ENCODE measurements at places on chromosomes 2 and 18.
A peak's percentile ranks its signal among the peaks of the same experiment; 100 is the strongest.

- DNase-seq = no peak
These were observed 1502.9 kb downstream of the LRP1B start for GRCh38 chr2:140627885-140628284.

GRCh38 chr2:234410526-234410925 is 86.4 kb downstream of the ARL4C start:
- no peak for DNase-seq

- DNase-seq = no peak
These were observed 216.5 kb downstream of the CDCA7 start for GRCh38 chr2:173571021-173571821.

GRCh38 chr2:146777181-146777580 is 1067.6 kb upstream of the ACVR2A start:
- DNase-seq = no peak

DNA sequence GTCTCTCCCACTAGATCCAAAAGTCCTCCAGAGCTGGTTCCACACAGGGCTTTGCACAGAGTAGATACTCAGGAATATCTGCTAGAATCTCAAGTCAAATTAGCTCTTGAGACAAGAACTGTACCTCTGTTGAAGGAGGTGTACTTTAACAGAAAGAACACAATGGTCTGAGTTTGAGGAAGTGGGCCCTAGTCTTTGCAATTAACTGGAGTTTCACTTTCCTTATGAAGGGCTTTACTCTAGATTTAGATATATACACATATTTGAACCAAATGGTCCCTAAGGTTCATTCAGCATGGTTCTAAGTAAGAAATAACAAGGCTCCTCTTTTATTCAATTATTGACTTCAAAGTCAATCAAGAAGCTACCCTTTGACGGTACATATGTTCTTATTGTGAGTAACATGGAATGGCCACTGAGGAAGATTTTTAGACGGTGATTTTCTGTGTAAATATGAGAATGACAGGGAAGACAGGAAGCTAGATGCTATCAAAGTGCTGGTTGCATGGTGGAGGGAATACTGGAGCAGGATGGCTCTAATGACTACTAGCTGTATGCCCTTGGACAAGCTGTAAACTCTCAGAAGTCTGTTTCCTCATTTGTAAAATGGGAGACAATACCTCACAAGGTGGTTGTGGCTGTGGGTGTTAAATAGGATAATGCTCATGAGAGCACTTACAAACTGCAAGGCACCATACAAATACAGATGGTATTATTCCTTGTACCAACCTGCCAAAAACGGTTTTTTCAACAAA is 73.5 kb upstream of the SERTAD2 start:
- peak; percentile 57 for DNase-seq

GRCh38 chr2:147758821-147759220 is 86.0 kb upstream of the ACVR2A start:
- DNase-seq = no peak

DNA sequence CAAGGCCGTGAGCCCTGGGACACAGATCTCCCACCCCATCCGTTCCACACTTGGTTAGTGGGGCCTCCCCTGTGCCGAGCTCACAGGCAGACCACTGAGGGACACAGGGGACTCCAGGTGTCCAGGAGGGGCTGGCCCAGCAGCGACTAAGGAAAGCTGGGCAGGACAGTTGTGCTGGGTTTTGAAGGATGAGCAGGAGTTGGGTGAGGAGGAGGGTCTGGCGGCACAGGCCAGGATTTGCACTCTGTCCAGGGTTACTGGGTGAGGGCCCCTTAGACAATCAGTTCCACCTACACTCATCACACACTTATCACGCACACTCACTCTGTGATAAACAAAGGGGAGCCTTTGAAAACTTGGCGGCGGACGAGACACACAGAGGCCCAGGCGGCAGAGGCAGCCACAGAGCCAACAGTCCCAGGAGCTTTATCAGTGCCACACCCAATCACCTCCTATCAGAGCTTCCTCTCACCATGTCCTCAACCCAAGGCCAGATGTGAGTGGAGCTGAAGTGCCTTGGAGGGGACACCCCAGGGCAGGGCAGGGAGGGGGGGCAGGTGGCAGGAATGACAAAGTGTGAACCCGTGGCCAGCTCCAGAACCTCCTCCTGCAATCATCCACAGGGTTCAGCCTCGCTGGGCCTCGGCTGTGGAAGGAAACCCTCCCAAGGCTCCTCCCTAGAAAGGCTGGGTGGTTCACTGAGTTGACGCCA is 26.6 kb downstream of the BIN1 start:
- no peak for DNase-seq

- peak; percentile 20 for DNase-seq
These were observed 116.4 kb upstream of the NYAP2 start for GRCh38 chr2:225282858-225283710.

DNA sequence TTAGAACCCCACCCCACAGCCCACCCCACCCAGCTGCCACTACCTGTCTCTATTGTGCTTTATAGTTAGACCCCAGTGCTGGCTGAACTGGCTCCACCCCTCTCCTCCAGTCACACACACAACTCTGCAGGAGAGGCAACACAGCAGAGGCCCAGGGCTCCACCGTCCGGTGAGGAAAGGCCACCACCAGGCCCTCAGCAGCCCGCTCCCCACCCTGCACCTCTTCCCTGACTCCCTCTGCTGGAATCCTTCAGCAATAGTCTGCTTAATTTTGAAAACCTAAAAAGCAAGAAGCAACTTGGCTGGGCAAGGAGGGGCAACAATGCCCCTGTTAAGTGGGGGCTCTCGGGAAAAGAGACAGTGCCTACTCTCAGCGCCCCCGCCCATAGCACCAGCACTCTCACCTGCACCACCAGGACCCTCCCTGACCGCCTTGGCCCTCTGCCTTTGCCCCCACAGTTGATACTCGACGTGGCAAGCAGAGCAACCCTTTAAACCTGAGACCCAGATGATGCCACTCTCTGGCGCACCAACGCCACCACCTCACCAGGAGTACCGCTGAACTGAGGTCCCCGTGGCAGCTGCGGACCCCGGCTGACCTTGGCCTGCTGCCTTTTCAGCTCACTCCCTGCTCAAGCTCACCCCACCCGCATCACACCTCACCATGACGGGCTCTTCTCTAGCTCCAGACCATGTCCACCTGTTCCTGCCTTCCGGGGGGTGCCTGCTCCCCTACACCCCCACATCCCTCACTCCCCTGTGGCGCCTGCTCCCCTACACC is 45.7 kb downstream of the NDUFA10 start:
- no peak for DNase-seq

- no peak for DNase-seq
These were observed 740.2 kb upstream of the ZEB2 start for GRCh38 chr2:145260081-145260480.

- DNase-seq = no peak
These were observed 91.0 kb upstream of the CDH19 start for GRCh38 chr18:66694852-66695251.

DNA sequence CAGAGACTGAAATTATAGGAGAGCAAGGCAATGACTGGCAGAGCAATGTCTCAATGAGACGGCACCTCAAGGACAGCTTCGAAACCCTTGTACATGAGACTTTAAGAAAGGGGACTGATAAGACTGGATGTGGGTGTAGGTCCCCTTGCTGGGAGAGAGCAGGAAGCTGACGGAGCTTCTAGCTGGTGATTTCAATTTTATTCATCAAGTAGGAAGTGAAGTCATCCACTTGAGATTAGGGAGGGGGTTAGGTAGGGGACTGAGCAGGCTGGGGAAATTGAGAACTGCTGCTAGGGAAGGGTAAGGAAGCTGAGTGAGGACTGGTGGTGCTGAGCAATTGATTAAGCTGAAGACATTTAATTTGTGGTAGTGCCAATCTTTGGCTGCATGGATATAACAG is 99.5 kb upstream of the ITGB6 start:
- DNase-seq = no peak

GRCh38 chr18:8052237-8052701 is 485.2 kb downstream of the PTPRM start:
- no peak for DNase-seq

DNA sequence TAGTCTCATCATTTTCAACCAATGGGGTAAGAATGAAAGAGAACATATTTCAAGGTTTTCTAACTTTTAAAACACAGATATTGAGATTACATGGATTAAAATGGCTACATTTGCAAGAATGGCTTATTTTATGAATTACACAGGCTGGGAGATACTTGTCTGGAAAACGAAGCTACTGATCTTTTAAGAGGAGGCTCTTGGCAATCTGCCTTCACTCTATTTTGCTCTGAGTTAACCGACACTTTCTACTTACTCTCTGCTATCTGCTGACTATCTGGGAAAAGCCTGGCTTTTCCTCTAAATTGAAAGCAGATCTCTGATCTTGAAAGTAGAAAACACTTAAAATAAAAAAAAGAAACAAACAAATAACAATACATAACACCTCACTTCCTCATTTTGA is 325.4 kb upstream of the LINC00305 start:
- no peak for DNase-seq

DNA sequence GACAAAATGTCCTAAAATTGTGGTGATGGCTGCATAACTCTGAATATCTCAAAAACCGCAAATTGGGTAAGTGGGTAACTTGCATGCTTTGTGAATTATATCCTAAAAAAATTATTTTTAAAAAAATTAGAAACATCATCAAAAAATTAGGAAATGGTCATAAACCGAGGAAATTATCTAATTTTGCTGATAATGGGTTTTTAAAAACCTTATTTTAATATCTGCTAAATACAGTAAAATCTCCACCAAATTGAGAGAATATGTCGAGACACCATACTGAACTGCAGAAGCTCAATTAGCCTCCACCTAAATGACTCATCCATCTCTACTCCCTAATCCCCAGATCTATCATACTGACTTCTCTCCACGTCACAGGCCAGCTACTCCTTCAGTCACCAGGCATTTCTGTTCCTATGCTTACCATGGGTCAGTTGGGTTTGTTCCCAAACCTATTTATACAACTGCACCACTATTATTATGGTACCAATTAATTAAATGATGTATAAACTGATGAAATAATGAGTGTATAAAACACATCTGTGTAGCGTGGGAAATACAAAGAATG is 36.1 kb downstream of the SPIRE1 start:
- DNase-seq = no peak

DNA sequence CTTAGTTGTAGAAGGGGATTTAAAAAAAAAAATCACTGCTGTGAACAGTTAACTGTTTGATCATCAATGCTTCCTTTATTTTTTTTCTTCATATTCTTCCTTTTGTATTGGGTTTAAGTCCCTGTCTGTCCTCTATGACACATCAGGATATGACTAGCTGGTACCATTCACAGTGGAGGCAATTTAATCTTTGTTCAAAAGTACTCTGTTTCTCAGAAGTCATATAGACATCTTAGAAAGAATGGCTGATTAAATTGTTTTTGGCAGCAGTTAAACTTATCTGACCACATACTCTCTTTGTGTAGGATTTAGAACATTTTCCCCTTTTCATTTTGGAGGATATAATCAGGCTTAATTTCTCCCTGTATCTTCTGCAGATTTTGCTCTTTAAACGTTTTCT is 807.8 kb upstream of the CDH2 start:
- no peak for DNase-seq

DNA sequence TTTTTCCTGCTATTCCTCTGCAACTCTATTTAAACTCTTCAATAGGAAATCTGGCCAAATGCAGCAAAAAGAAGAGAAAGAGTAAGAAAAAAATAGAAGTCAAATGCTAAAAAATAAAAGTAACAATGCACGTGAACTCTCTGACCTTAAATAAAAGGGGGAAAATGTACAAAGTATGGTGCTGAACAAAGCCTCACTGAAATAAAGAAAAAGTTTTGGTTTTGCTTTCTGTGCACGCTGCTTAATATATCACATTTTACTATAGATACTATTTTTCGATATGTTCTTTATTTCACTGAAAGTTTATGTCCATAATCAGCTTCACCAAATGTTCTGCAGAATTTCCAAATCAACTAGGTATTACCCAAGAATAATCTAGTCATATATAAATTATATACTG is 396.3 kb downstream of the CBLN2 start:
- DNase-seq = no peak

DNA sequence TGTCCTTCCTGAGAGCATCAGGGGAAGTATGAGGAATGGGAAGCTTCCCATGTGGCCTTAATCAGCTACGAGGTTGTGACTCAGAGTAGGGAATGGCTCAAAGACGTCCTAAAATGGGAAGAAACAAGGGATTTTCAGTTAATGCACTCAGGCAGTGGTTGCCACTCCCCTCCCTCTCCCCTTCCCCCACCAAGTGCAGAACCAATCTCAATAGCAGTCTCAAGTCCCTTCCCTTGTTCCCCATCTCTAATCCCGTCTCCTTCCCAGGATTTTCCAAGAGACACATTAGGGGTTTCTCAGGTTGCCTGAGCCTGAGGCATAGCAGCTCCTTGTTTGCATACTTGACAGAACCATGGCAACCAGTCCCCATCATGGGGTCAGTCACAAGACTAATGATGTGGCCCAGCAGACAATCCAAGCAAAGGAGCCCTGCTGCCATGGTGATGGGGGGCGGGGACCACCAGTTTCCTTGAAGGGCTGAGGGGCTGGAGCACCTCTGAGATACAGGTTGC is 18.2 kb upstream of the RESP18 start:
- DNase-seq = no peak

DNA sequence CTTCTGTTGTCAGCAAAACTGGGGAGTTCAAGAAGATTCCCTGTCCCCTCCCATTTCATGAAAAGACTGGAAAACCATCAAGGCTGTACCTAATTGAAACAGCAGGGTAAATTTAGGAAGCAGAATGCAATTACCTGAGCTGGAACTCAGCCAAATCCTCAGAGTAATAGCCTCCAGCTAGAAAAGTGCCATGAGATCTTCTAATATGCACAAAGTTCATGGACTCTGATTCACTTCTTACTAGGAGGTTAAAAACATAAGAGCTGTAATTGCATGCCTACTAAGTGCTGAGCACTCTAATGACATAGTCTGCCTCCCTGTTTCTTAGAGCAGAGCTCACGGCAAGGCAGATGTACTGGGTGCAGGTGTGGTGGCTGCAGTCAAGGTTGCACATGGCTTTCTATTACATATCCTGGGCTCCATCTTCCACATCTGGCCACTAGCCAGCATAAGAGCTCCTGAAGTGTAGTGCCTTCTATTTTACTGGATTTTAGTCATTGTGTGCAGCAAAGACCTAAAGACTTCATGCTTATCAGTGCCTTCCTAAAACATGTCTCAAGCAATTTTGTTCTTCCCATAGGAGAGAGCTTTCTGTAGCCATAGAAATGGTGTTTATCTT is 341.7 kb downstream of the PTPRM start:
- DNase-seq = no peak

DNA sequence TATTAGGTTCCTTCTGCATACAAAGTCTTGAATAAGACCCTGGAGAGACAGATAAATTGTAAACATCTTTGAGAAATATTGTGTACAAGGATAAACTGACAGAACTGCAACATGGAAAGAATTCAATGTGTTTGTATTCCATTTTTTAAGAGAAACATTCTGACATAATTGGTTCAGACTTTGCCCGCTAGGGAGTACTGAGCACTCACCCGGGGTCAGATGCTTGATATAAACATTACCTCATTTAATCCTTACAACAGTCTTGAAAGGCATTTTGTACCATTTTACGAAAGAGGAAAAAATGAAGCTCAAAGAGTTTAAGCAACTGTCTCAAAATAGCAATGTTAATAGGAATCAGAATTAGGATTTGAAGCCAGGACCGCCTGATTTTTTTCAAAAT is 416.7 kb upstream of the CRIM1 start:
- DNase-seq = no peak
